Caki2 (cell line): ENCODE measurements at places on chromosomes 7 and 10. TPM values are rescaled to one million over a fixed set of nuclear protein-coding genes. Genes with fewer than 3 reads are reported as not detected.

The MUC12 gene
- total RNA-seq: 1.3 TPM in 1 of 2 replicates, not detected in the other

The ETV1 gene
- total RNA-seq: 2.5 and 8.4 TPM in 2 replicates

DNA sequence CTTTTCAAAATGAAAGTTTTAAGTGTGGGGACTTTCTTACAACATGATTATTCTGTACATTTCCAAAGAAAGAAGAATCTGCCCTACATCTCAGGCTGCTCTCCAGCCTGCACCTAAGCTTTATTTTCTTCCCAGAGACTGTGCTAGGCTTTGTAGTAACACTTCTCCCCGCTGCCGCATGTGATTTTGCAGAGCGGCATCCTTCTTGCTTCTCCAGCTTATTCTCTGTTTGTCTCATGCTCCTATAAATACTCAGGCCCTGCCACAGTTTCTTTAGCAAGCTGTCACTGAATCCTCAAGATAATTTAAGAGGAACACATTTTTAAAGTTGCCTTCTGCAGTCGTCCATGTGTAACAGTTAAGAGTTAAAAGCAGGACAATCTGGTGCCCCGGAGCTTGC is 53.5 kb downstream of the INSYN2A start:
- DNase-seq: no peak

- DNase-seq: no peak
Observed at GRCh38 chr7:135204341-135204749, 7.0 kb downstream of the WDR91 start.

GRCh38 chr7:52410032-52410431 is 625.4 kb upstream of the POM121L12 start:
- DNase-seq: no peak

- no peak for DNase-seq
Observed at GRCh38 chr10:20855398-20856038, 41.6 kb downstream of the NEBL start.

GRCh38 chr7:25037325-25037724 is 57.3 kb upstream of the OSBPL3 start:
- DNase-seq: no peak

DNA sequence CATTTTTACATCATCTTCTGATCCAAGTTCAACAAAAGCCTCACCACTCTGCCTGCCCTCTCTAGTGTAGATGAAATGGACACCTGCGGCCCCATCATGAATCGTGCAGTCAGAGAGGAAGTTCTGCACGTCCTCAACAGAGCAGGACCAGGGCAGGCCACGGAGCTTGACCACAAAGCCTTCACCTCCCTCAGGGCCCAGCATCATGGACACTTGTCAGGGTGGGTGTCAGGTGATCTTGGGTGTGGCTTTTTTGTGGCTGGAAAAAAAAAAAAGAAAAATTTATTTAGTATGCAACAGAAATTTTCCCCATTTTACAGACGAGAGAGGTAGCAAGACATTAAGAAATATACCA is 16.2 kb downstream of the FXYD4 start:
- no peak for DNase-seq

GRCh38 chr7:138926241-138926612 is 55.0 kb downstream of the KIAA1549 start:
- no peak for DNase-seq
